ENCODE measurements at places on chromosomes 16 and 17. TPM values are rescaled to one million over a fixed set of nuclear protein-coding genes. Genes with fewer than 3 reads are reported as not detected.

DNA sequence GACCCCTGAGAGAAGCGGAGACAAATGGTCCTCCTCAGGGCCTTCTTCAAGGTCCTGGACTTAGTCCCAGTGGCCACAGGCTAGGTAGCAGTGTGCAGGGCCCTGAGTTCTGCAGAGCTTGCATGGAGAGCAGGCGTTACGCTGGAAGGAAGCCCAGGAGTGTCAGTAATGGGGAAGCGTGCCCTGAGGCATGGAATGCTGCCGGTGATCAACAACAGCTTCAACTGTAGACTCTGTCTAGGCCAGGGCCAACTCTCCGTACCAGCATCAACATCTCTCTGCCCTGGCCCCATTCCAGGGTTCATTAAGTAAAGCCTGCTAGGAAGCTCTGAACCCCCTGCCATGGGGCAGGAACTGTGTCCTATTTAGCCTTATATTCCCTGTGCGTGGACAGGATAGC, 568 bp upstream of the TNK1 start:
- peak; percentile 83 for DNase-seq

GRCh38 chr16:11088831-11089230, 144.5 kb downstream of the CLEC16A start:
- no peak for DNase-seq

- peak; percentile 25 for DNase-seq
Observed at GRCh38 chr17:82687375-82687861, 11.1 kb downstream of the RAB40B start.

- peak; percentile 33 for DNase-seq
Observed at GRCh38 chr17:38352245-38353085, 821 bp downstream of the SOCS7 start.

GRCh38 chr17:7328009-7328408, 1.1 kb downstream of the NEURL4 start:
- no peak for DNase-seq

DNA sequence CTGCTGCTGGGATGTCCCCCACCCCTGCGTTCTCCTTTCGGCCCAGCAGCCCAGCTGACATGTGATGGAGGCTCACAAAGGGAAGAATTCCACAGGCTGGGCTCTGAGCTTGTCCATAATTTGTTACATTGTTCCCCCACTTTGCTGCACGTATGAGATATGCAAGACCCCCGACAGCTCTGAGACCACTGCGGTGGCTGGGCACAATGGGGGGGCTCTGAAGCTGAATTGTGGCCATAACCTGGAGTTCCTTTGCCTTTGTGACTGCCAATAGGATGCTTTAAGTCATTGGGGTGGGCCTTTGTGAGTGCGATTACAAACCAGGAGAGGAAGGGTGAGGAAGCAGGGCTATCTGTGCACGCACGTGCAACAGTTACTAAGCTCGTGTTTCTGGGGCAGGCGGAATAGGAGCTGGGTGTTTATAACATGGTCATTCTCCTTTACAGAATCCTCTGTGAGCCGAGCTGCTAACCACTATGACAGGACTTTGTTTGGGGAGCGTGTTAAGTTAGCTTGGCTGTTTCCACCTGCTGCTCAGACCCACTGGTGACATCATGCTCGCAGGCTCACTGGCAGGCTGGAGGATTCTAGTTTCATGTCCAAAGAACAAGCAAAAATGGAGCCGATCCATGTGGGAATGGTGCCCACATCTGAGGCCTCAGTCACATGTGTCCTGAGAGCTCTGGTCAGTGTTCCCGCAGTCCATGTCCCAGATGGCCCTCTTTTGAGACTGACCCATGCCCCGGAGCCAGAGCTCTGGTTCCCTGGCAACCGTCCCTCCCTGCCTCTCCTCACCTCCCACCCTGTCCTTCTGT, 208.3 kb upstream of the SALL1 start:
- DNase-seq, result peak; percentile 79

Gene NPIPA2
- total RNA-seq, result 1.1 TPM

- no peak for DNase-seq
Observed at GRCh38 chr17:21125862-21126261, 902 bp upstream of the DHRS7B start.

- DNase-seq, result no peak
Observed at GRCh38 chr17:50298018-50298417, 23.8 kb downstream of the TMEM92 start.

All from right cardiac atrium (tissue), 5 donors.